RCC 7860 (cell line): ENCODE measurements at places on chromosomes 2 and 18.

- DNase-seq = no peak
Measured at GRCh38 chr18:50656396-50656795, 96.5 kb downstream of the MAPK4 start.

DNA sequence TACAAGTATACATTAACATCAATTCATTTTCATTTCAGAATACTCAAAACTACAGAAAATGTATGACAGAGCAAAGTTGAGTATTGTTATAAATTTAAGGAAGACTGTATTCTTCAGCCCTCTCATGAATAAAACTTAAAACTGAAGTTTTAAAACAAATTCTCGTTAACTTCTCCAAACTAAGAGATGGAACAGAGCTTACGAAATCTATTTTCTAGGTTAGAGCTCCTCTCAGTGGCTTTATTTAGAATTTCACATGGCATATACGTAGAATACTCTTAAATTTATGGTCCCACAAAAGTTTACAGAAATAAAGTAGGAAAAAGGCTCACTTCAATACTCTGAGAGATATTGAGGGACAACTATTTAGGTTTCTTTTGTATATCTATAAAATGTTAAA, 612.1 kb downstream of the KCNJ3 start:
- DNase-seq = peak; percentile 16

DNA sequence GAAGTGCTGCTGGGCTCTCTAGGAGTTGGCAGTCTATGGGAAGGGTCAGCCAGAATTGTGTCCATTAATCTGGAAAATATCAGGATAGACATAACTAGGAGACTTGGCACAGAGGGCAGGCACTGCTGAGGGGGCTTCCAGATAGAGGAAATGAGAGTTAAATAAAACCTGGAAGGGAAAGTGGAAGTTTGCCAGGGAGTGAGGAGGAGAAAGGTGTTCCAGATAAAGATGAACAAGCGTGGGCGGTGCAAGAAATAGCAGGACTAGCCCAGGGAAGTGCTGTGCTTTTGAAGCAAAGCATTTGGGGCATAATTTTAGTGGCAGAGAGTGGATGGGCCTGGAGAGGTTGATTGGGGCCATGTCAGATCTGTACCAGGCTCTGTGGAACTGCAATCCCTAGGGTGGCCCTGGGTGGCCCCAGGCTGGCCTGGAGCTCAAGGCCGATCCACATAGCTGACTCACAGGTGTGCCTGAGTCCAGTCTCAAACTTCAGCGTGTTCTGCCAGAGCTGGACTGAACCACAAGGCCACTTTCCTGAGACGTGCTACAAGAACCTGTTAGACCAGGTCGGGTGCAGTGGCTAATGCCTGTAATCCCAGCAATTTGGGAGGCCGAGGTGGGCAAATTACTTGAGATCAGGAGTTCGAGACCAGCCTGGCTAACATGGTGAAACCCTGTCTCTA, 26.9 kb downstream of the GALM start:
- DNase-seq = no peak

DNA sequence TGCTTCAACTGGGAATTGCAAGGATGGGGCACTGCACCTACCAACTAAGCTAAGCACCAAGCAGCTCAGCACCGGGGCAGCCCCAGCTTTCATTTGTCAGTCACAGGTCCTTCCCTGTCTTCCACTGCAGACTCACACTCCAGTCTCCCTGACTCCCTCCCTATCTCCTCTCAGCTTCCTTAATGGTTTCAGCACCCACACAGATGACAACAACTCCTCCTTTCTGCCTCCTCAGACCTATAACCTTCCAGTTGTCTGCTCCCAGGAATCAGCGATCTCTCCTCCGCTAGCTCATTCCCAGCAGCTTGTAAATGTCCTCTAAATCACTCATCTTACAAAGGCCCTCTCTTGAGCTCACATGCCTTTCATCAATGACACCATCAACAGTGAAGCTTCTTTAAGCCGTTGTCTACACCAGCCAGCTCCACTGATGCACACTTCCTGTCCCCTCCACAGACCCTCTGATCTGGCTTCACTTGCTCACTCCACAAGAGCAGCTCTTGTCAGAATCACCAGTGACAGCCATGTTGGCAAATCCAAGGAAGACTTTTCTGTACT, 32.1 kb downstream of the CLASP1 start:
- peak; percentile 40 for DNase-seq

- no peak for DNase-seq
Measured at GRCh38 chr2:228841877-228842276, 429.2 kb downstream of the PID1 start.

GRCh38 chr2:127582863-127583861, 47.7 kb downstream of the MYO7B start:
- DNase-seq = no peak

DNA sequence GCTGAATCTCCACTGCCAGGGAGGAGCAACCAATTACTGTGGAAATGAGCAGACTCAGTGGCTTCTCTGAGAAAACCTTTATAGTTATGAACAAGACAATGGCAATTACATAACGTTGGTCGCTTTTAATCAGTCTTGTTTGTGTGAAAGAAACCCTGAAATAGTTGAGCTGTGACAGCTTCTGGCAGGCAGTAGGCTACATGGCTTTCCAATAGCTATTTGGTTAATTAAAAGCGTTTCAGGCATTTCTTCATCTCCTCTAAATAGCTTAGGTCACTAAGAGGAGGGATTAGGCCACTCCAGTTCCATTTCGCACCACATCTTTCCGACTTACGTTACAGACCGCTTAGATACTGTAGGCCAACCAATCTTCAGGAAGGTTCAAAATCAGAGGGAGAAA, 794.4 kb upstream of the ID2 start:
- no peak for DNase-seq

DNA sequence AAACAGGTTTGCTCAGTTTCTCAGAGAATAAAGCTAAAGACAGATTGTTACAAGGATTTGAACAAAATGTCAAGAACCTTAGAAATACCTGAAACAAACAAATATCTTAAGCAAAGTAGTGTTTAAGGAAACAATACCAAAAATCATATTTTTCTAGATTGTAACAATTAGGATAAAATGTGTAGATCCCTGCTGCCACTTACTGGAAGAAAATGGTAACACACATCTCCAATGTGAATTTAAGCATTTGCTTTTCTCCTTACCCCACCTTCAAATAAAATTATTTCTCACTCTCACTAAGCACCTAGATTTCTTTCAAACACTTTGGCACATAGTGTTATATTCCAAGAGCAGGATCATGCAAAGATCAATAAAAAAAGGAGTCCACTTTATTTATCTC, 34.9 kb downstream of the SUCLG1 start:
- no peak for DNase-seq

DNA sequence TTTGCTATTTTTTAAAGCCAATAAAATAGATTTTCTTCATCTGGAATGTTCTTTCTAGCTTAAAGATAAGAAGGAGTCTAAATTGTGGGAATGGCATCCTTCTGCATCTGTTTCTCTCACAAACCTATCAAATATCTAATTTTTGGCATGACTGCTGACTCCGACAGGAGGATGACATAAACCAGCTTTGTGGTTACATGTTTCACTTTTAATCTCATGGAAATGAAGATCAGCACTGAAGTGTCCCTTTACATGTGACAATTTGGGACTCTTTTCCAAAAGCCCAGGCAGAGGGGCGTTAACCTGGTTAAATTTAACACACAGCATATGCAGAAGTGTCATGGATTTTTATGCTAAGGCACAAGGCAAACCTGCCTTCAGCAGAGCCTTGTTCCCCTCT, 694.7 kb downstream of the ARHGAP15 start:
- no peak for DNase-seq

GRCh38 chr2:6880200-6880733, 2.7 kb downstream of the RSAD2 start:
- no peak for DNase-seq

- no peak for DNase-seq
Measured at GRCh38 chr2:210442878-210443277, 33.7 kb downstream of the LANCL1 start.
